Prostate gland (tissue), 2 donors: ENCODE measurements at places on chromosomes 16 and 17. TPM values are rescaled to one million over a fixed set of nuclear protein-coding genes. Genes with fewer than 3 reads are reported as not detected.

SEZ6 gene
- total RNA-seq = 1.0 TPM

- H3K36me3 ChIP-seq = no peaks in the 10 kb centered on the region
- DNase-seq = no peak
- H3K4me3 ChIP-seq = no peak overlapping the region
- H3K27me3 ChIP-seq = no peaks in the 10 kb centered on the region
- H3K4me1 ChIP-seq = no peaks in the 10 kb centered on the region
Measured at GRCh38 chr16:88888461-88889387, 22.3 kb upstream of the PABPN1L start.

DNA sequence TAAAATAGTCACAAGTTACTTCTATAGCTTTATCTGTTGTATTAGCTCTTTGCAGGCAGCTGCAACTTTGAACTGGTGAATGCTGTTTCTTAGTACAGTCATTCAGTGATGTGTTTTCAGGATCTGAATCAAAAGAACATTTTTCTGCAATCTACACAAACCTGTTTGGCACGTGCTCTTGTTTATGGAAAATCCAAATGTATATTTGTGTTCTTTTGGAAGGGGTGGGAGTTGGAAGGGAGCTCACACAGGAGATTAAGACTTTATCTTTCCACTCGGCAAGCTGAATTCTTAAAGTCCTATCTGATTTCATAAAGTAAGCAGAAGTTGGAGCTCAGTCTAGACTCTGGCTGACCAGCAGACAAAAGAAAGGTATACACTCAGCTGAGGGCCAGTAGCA, 300.2 kb downstream of the MAP2K6 start:
- no peaks in the 10 kb centered on the region for H3K27me3 ChIP-seq
- no peak overlapping the region for H3K27ac ChIP-seq
- no peaks in the 10 kb centered on the region for H3K4me1 ChIP-seq
- H3K36me3 ChIP-seq = no peaks in the 10 kb centered on the region

SPIRE2 gene
- 15.5 TPM for total RNA-seq

PIPOX gene
- 6.2 TPM for total RNA-seq

- H3K4me1 ChIP-seq = no peaks in the 10 kb centered on the region
- H3K27me3 ChIP-seq = no peaks in the 10 kb centered on the region
- H3K36me3 ChIP-seq = no peaks in the 10 kb centered on the region
- no peak for DNase-seq
- no peak overlapping the region for H3K4me3 ChIP-seq
Measured at GRCh38 chr17:67132366-67132765, 88.0 kb downstream of the CACNG1 start.

- no peaks in the 10 kb centered on the region for H3K4me1 ChIP-seq
- no peaks in the 10 kb centered on the region for H3K36me3 ChIP-seq
- H3K4me3 ChIP-seq = no peak overlapping the region
- no peak for DNase-seq
- H3K27ac ChIP-seq = peak overlapping the region; percentile 1
Measured at GRCh38 chr16:24953721-24954120, 61.4 kb downstream of the ARHGAP17 start.

DNA sequence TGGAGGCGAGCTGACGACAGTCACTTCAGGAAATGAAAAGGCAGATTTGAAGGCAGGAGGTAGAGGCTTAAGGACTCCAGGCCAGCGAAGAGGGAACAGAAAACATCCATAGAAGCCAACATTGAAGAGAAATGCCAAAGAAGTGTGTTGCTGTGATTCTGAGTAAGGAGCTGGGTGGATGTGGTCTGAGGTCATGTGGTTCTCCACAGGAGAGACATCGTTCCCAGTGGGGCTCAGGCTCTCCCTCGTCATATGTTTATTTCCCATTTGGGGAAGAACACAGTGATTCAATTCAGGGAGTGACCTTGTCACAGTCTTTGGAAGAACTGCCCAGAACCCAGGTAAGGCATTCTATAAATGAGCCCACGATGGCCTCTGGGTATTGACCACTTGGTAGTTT, 6.6 kb upstream of the PMP22 start:
- no peaks in the 10 kb centered on the region for H3K36me3 ChIP-seq
- no peak for DNase-seq
- H3K4me1 ChIP-seq = no peaks in the 10 kb centered on the region
- no peaks in the 10 kb centered on the region for H3K27me3 ChIP-seq

DNA sequence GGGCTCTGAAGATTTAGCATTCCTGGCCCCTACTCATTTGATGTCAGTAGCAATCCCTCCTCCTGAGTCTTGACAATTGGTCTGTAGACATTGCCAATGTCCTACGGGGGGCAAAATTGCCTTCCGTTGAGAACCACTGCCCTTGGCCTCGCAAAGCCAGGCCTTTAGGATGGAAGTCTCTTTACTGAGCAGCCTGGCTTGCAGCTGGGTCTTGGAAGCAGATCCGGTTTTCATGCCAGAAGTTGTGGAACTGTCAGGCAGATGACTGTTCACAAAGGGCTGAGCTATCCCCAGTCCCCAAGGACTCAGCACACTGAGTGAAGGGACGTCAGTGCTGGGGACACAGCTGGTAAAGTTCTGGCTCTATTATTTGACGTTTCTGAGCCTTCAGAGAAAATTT, 83.2 kb downstream of the WSCD1 start:
- no peaks in the 10 kb centered on the region for H3K27me3 ChIP-seq
- H3K36me3 ChIP-seq = no peaks in the 10 kb centered on the region
- H3K27ac ChIP-seq = no peak overlapping the region
- no peaks in the 10 kb centered on the region for H3K4me1 ChIP-seq
- H3K4me3 ChIP-seq = no peak overlapping the region

- H3K27ac ChIP-seq = no peak overlapping the region
- DNase-seq = no peak
- H3K27me3 ChIP-seq = peaks cover 7% of the 10 kb centered on the region
- H3K36me3 ChIP-seq = no peaks in the 10 kb centered on the region
- no peaks in the 10 kb centered on the region for H3K4me1 ChIP-seq
Measured at GRCh38 chr17:13107676-13108235, 89.9 kb upstream of the ELAC2 start.

- no peak overlapping the region for H3K4me3 ChIP-seq
- no peak for DNase-seq
- no peaks in the 10 kb centered on the region for H3K27me3 ChIP-seq
- no peaks in the 10 kb centered on the region for H3K36me3 ChIP-seq
Measured at GRCh38 chr16:54652201-54652770, 278.4 kb upstream of the IRX5 start.

TEKT5 gene
- 3.9 TPM for total RNA-seq

RASL10B gene
- total RNA-seq = 5.4 TPM

DNA sequence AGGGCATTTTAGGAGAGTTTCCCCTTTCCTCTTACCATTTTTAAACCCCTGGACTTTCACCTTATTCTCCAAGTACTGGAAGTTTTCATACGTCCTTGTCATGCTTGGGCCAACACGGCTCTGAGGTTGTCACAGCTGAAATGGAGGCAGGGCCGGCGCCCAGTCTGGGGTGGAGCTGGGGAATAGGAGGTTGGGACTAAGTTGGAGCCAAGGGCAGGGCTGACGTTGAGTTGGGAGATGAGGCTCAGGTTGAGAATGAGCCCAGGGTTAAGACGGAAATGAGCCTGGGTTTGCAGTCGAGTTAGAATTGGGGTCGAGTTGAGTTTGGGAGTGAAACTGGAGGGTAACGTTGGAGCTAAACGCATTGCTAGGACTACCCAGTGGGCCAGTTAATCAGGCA, 1.3 kb downstream of the CLEC10A start:
- no peaks in the 10 kb centered on the region for H3K27me3 ChIP-seq
- no peaks in the 10 kb centered on the region for H3K36me3 ChIP-seq
- no peaks in the 10 kb centered on the region for H3K4me1 ChIP-seq
- H3K4me3 ChIP-seq = no peak overlapping the region

DNA sequence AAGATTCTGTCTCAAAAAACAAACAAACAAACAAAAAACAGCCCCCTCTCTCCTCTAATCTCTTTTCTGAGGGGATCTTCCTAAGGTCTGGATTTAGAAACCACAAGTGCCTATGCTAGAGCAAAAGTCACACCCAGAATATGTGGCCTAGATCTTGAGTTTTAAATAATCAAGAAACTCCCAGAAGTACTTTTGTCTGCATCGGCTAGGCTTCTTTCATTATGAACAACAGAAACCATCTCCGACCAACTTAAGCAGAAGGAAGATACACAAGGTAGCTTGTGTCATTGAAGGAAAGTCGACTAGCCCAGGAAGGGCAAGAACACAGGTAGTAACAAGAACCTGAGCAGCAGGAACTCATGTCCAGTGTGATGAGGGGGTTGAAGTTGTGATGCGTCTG, 73.9 kb upstream of the KIFC3 start:
- no peaks in the 10 kb centered on the region for H3K4me1 ChIP-seq
- H3K36me3 ChIP-seq = no peaks in the 10 kb centered on the region
- DNase-seq = no peak
- H3K4me3 ChIP-seq = no peak overlapping the region
- peaks cover 2% of the 10 kb centered on the region for H3K27me3 ChIP-seq

ERN1 gene
- 21.4 TPM for total RNA-seq

MARVELD3 gene
- 20.0 TPM for total RNA-seq

DNA sequence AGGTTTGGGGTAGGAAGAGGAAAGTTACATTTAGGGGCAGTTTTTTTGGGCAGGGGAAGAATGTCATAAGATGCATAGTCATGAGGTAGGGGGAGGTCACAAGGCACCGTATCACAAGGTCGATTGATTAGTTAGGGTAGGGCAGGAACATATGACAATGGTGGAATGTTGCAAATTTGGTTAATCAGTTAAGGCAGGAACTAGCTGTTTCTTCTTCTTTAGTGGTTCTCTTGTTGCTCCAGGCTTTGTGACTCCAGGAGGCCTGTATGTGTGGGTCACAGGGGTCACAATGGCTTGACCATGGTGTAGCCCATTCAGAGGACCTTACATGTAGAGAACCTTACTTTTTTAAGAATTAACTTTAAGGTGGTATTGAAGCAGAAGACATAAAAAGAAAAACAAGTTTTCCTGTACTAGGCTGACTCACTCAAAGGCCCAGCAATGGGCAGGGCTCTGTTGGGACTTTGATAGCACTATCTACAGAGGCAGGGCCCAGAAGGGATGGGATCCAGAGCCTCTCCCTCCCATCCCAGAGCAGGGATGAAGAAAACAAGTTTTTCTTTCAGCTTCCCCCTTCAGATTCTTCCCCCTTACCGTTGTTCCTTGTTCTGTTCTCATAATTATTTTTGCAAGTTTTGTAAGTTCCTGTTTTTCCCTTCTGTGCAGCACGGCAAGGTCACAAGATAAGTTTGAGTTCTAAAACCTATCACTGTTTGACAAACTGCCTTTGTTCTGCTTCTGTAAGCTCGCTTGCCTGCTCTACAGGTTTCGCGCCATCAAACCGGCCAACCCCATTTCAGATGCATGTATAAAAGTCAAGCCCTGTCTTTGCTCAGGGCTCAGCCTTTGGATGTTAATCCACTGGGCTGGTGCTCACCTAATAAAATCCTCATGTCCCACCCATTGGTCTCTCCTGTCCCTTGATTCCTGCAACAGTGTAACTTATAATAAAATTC, 45.8 kb upstream of the ATF7IP2 start:
- no peak for DNase-seq
- H3K27ac ChIP-seq = no peak overlapping the region
- no peak overlapping the region for H3K4me3 ChIP-seq
- H3K36me3 ChIP-seq = no peaks in the 10 kb centered on the region

GRCh38 chr16:13014476-13014875, 113.1 kb downstream of the SHISA9 start:
- no peak overlapping the region for H3K27ac ChIP-seq
- H3K4me3 ChIP-seq = no peak overlapping the region
- H3K36me3 ChIP-seq = no peaks in the 10 kb centered on the region
- H3K27me3 ChIP-seq = no peaks in the 10 kb centered on the region

DNA sequence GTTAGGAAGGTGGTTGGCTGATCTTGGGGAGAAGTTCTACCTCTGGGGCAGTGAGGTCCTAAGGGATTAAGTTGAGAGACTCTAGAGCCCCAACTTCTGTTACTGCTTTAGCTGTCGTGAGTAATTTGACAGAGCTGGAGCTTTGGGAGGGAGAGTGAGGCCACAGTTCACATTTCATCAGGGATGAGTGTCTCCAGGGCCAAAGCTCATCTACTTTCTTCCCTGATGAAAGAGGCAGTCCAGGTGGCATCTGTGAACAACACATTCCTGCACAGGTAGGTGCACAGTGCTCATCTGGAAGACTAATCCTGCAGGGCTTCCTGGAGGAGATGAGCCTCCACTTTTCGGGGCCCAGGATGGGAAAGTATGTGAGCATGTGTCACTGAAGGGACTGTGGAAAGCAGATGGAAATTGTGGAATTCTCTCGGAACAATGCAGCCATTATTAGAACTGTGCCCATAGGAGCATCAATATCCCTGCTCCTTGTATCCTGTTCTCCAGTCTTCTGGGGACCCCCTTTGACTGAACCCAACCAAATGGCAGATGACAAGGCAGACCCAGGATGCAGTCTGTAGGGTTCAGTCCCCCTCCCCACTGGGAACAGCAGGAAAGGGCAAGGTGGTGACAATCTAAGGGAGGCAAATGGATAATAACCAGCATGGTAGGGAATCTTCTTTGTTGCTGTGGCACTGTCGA, 9.0 kb downstream of the DYNLL2 start:
- no peak overlapping the region for H3K27ac ChIP-seq
- H3K36me3 ChIP-seq = peaks cover 4% of the 10 kb centered on the region
- DNase-seq = no peak
- no peaks in the 10 kb centered on the region for H3K27me3 ChIP-seq
- H3K4me1 ChIP-seq = peaks cover under 1% of the 10 kb centered on the region
- H3K4me3 ChIP-seq = no peak overlapping the region

SKAP1 gene
- 1.4 TPM for total RNA-seq

- no peaks in the 10 kb centered on the region for H3K27me3 ChIP-seq
- H3K36me3 ChIP-seq = no peaks in the 10 kb centered on the region
- no peaks in the 10 kb centered on the region for H3K4me1 ChIP-seq
- DNase-seq = no peak
- H3K27ac ChIP-seq = no peak overlapping the region
- H3K4me3 ChIP-seq = no peak overlapping the region
Measured at GRCh38 chr17:75762513-75763268, 2.3 kb downstream of the GALK1 start.

GRCh38 chr17:21296097-21297025, 11.8 kb downstream of the MAP2K3 start:
- no peak overlapping the region for H3K4me3 ChIP-seq
- DNase-seq = no peak
- H3K36me3 ChIP-seq = no peaks in the 10 kb centered on the region
- no peaks in the 10 kb centered on the region for H3K27me3 ChIP-seq

SPATA33 gene
- total RNA-seq = 5.6 TPM
